Activated CD4-positive, alpha-beta T cell treated with anti-CD3 and anti-CD28 coated beads, Interleukin-2, amount 10 ng/mL, durations not matched to agents 7 days and 5 days (primary cell): ENCODE measurements at places on chromosomes 2 and 18. TPM values are rescaled to one million over a fixed set of nuclear protein-coding genes. Genes with fewer than 3 reads are reported as not detected.

INHBB gene
- not detected for total RNA-seq

GRCh38 chr2:148513427-148513826 is 131.1 kb upstream of the EPC2 start:
- H3K4me3 ChIP-seq, result no peak overlapping the region
- peaks cover 8% of the 10 kb centered on the region for H3K36me3 ChIP-seq
- peaks cover 57% of the 10 kb centered on the region for H3K4me1 ChIP-seq
- DNase-seq, result no peak
- H3K27me3 ChIP-seq, result no peaks in the 10 kb centered on the region

- no peak overlapping the region for H3K4me3 ChIP-seq
- no peaks in the 10 kb centered on the region for H3K36me3 ChIP-seq
- DNase-seq, result no peak
- H3K4me1 ChIP-seq, result peaks cover 5% of the 10 kb centered on the region
- peaks cover 15% of the 10 kb centered on the region for H3K27me3 ChIP-seq
Measured at GRCh38 chr2:237223201-237223861, 137.6 kb downstream of the COPS8 start.

TEX44 gene
- total RNA-seq, result not detected

GRCh38 chr2:212318636-212319035 is 220.0 kb downstream of the ERBB4 start:
- DNase-seq, result no peak
- no peak overlapping the region for H3K27ac ChIP-seq
- no peaks in the 10 kb centered on the region for H3K4me1 ChIP-seq

DNA sequence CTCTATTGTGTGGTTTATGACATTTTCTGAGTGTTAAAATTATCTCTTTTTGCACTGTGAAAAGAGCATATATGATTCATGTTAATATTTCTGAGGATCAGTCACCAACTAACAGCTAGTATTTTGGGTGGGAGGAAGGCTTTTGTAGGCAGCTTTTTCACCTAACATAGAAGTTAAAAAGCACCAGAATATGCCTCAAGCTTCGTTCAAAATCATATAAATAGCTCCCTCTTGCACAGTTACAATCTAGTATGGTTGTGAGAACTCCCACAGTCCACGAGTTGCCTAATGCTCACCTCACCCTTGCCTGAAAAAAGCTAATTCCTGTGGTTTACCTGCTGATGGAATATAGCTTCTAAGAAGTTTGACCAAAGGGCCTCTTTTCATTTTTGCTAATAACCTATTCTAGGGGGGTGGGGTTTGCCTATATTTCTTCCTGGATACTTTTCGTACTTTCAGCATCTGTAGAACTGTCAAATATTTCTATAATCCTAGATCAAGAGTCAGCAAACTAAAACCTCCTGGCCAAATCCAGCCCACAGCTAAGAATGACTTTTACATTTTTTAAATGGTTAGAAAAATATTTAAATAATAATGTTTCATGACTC is 167.1 kb upstream of the FOSL2 start:
- DNase-seq, result no peak
- no peak overlapping the region for H3K27ac ChIP-seq
- H3K4me1 ChIP-seq, result peaks cover 5% of the 10 kb centered on the region
- H3K36me3 ChIP-seq, result peaks cover 6% of the 10 kb centered on the region

SPC25 gene
- 51.6 TPM for total RNA-seq

DNA sequence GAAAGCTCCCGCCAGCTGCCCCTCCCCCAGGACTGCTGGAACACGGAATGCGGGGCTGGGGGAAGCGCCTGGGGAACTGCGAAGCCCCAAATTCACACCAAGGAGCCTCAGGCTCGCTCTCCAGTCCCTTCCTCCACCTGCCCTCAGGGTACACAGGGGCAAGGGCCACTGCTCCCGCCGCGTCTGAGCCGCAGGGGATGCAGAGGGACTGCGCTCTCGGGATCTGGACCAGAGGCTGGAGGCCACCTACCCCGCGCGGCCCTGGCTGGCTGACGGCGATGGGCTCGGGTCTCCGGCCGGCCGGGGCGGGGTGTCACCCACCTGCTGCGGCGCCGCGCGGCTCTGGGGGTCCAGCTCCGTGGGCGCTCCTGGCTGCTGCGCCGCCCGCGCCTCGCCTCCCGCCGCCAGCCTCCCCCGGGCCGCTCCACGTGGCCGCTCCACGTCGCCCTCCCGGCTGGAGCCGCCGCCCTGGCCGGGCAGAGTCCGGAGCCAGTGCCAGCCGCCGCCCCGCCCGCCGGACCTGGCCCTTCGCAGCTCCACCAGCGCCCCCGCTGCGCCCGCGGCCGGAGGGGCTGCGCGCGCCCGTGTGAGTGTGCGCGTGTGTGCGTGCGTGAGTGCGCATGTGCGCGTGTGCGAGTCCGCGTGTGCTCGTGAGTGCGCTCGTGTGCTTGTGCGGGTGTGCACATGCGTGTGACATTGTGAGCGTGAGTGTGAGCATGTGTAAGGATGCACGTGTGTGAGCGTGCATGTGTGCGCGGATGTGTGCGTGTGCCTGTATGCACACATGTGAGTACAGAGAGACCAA is at the start of gene CGREF1:
Gene CGREF1, minus strand, starts transcription at position 604 of the 805 bp plus-strand sequence. CDS start 14,762 bp downstream, outside the sequence.
- no peaks in the 10 kb centered on the region for H3K36me3 ChIP-seq
- no peak for DNase-seq
- H3K4me3 ChIP-seq, result peak within 1 kb of the TSS; percentile 71
- peaks cover 16% of the 10 kb centered on the region for H3K4me1 ChIP-seq
- peaks cover 41% of the 10 kb centered on the region for H3K27me3 ChIP-seq

DNA sequence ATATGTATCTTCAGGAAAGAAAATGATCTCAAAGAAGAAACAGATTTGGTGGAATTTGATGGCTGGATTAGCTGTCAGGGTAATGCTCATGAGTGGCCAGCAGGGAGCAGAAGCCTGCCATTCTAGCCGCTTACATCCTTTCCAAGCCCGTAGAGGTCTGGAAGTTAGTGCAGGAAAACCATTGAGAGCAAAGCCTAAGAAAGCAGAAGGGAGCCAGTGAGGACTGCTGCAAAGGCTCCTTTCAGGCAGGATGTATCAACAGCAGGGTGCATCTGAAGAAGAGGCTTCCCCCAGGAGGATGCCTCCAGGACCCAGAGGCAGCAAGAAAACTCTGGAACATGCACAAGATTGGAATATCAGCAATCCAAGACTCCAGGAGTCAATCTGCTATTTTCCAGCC is 22.9 kb upstream of the LBH start:
- DNase-seq, result peak; percentile 42
- H3K27me3 ChIP-seq, result peaks cover 3% of the 10 kb centered on the region
- no peaks in the 10 kb centered on the region for H3K36me3 ChIP-seq

VPS54 gene
- 17.4 TPM for total RNA-seq

CSRNP3 gene
- total RNA-seq, result not detected

PPP1R1C gene
- not detected for total RNA-seq

DNA sequence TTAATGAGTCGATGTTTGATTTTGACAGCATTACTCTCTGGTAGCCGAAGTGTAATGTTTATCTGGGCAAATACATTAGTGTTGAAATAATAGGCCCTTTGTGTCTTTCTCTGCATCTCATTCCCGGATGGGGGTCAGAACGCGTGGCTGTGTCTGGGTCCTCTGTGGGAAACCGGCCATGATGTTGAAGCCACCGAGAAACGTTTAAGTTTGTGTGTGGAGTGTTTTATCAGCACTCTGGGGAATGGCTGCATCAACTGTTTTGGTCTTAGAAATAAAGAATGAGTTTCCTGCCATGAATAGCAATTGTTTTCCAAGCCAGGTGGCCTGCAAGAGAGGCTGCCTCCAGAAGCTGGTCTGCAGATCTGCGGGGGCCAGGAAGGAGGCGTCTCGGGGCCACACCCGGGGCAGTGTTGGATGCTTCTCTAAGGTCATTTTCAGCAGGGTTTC is 69.7 kb downstream of the RNF144A start:
- no peak for DNase-seq
- peaks cover 6% of the 10 kb centered on the region for H3K4me1 ChIP-seq
- H3K36me3 ChIP-seq, result peaks cover 47% of the 10 kb centered on the region

HRH4 gene
- total RNA-seq, result 0.07 TPM

CPO gene
- total RNA-seq, result not detected

DNA sequence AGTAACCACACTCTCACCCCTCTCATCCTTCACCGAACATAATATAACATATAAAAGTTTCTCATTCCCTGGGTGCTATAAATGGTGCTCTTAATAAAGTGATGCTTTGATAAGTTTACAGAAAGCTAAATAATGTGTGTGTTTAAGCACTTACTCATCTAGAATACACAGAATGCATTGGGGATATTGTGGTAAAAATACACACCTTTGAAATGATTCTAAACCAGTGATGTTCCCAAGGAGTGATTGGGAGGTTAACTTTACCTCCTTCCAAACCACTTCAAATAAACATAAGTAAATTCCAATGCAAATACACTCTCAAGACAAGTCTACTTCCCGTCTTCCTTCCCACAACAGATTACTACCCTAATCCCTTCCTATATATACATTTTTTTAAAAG is 85.3 kb upstream of the TWSG1 start:
- H3K4me3 ChIP-seq, result no peak overlapping the region
- H3K27ac ChIP-seq, result no peak overlapping the region
- no peaks in the 10 kb centered on the region for H3K27me3 ChIP-seq
- no peak for DNase-seq
- H3K36me3 ChIP-seq, result peaks cover 39% of the 10 kb centered on the region

ITGB1BP1 gene
- total RNA-seq, result 93.9 TPM

GRCh38 chr2:201261906-201262305 is 1.6 kb downstream of the CASP8 start:
- no peaks in the 10 kb centered on the region for H3K27me3 ChIP-seq
- no peak for DNase-seq
- H3K4me3 ChIP-seq, result peak overlapping the region; percentile 95
- peaks cover 68% of the 10 kb centered on the region for H3K4me1 ChIP-seq
- H3K36me3 ChIP-seq, result peaks cover 46% of the 10 kb centered on the region

- no peaks in the 10 kb centered on the region for H3K36me3 ChIP-seq
- DNase-seq, result no peak
- H3K4me3 ChIP-seq, result no peak overlapping the region
- no peaks in the 10 kb centered on the region for H3K4me1 ChIP-seq
Measured at GRCh38 chr2:31127931-31128330, 10.3 kb downstream of the GALNT14 start.

DNA sequence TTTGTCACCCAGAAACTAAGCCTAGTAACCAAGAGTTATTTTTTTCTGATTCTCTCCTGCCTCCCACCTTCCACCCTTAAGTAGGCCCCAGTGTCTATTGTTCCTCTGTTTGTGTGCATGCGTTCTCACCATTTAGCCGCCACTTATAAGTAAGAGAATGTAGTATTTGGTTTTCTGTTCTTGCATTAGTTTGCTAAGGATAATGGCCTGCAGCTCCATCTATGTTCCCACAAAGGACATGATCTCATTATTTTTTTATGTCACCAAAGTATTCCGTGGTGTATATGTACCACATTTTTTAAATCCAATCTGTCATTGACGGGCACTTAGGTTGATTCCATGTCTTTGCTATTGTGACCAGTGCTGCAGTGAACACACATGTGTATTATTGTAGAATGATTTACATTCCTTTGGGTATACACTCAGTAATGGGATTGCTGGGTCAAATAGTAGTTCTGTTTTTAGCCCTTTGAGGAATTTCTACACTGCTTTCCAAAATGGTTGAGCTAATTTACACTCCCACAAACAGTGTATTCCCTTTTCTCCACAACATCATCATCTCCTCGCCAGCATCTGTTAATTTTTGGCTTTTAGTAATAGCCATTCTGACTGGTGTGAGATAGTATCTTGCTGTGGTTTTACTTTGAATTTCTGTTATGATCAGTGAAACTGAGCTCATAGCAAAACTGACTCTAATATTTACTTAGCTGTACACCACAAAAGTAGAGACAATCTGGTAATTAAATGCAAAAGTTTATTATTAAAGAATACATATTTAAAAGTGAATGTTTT is 660.1 kb upstream of the SLC8A1 start:
- H3K27ac ChIP-seq, result no peak overlapping the region
- no peaks in the 10 kb centered on the region for H3K27me3 ChIP-seq
- no peaks in the 10 kb centered on the region for H3K4me1 ChIP-seq
- no peak for DNase-seq

GRCh38 chr2:24105816-24106215 is 17.3 kb downstream of the PFN4 start:
- H3K36me3 ChIP-seq, result peaks cover 6% of the 10 kb centered on the region
- H3K27me3 ChIP-seq, result peaks cover 3% of the 10 kb centered on the region
- no peaks in the 10 kb centered on the region for H3K4me1 ChIP-seq
- no peak for DNase-seq
- H3K4me3 ChIP-seq, result no peak overlapping the region

DNA sequence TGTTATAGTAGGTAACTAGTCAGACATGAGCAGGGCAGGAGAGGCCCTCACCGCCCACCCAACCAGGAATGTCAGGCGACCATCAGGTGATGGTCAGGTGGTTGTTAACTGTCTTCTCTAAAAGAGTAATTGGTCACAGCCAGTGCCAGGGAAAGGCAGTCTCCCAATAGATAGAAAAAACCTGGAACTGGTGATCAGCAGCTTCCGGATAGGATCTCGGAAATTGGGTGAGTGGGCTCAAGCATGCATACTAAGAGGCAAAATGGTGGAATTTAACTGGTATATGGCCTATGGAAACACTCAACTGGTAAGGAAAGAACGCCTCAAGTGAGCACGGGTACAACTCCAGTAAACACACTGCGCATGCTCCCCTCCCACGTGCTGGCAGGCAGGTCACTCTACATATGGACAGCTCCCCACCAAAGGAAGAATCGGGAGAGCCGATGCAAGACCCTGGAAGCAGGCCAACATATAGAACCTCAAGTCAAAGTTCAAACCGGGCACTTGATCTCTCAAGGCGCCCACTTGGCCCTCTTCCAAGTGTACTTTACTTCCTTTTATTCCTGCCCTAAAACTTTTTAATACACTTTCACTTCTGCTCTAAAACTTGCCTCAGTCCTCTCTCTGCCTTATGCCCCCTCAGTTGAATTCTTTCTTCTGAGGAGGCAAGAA is 43.5 kb upstream of the TMEM131 start:
- H3K4me3 ChIP-seq, result no peak overlapping the region
- no peak overlapping the region for H3K27ac ChIP-seq
- no peaks in the 10 kb centered on the region for H3K4me1 ChIP-seq
- DNase-seq, result no peak
- H3K27me3 ChIP-seq, result peaks cover 4% of the 10 kb centered on the region

GRCh38 chr2:15243762-15244161 is 317.4 kb downstream of the NBAS start:
- no peaks in the 10 kb centered on the region for H3K27me3 ChIP-seq
- H3K4me3 ChIP-seq, result no peak overlapping the region
- no peak for DNase-seq
- no peak overlapping the region for H3K27ac ChIP-seq
- peaks cover under 1% of the 10 kb centered on the region for H3K36me3 ChIP-seq
- peaks cover 9% of the 10 kb centered on the region for H3K4me1 ChIP-seq

DNA sequence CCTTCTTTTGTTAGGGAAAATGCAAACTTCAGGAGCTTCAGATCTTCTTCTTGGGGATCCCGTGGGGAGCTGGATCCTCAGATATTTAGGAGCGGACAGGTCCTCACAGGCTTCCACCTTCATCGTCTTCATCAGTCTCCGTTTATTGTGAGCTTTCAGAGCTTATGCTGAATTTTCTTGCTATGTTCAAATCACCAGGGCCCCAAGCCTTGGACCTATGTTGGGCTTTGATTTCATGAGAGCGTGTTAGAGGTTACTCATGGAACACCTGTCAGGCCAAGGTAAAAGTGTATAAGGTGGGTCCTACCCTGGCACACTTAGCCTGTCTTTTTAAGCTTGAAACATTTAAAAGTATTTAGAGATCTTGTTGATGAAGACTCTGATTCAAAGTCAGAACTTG is 212.9 kb downstream of the FAM210A start:
- no peak for DNase-seq
- no peaks in the 10 kb centered on the region for H3K27me3 ChIP-seq
- H3K27ac ChIP-seq, result no peak overlapping the region

FAM117B gene
- 24.9 TPM for total RNA-seq

VWA3B gene
- not detected for total RNA-seq

GRCh38 chr2:201228271-201228911 is 31.9 kb upstream of the CASP8 start:
- no peak overlapping the region for H3K4me3 ChIP-seq
- H3K27me3 ChIP-seq, result no peaks in the 10 kb centered on the region
- peaks cover 8% of the 10 kb centered on the region for H3K36me3 ChIP-seq
- peaks cover 53% of the 10 kb centered on the region for H3K4me1 ChIP-seq

VAMP8 gene
- 149 TPM for total RNA-seq
